ENCODE measurements at places on chromosomes 2 and 18. TPM values are rescaled to one million over a fixed set of nuclear protein-coding genes. Genes with fewer than 3 reads are reported as not detected.

ANKRD30BL gene
- 0.36 TPM for total RNA-seq

CPO gene
- not detected for total RNA-seq

RGPD8 gene
- total RNA-seq = 20.1 TPM

TLX2 gene
- total RNA-seq = not detected

PDE1A gene
- total RNA-seq = 9.7 TPM

GPR45 gene
- not detected for total RNA-seq

ASIC4 gene
- 0.13 TPM for total RNA-seq

CIDEA gene
- total RNA-seq = not detected

CNRIP1 gene
- 16.2 TPM for total RNA-seq

GNLY gene
- 1.9 TPM for total RNA-seq

GPBAR1 gene
- 1.5 TPM for total RNA-seq

DES gene
- total RNA-seq = 1,211 TPM

PSD4 gene
- total RNA-seq = 55.1 TPM

FKBP7 gene
- 13.6 TPM for total RNA-seq

LMAN2L gene
- 19.1 TPM for total RNA-seq

FOXD4L1 gene
- 0.39 TPM for total RNA-seq

GCKR gene
- total RNA-seq = 1.9 TPM

ARHGAP25 gene
- total RNA-seq = 14.7 TPM

CCDC85A gene
- total RNA-seq = 1.5 TPM

SCN7A gene
- total RNA-seq = 5.0 TPM

AP1S3 gene
- 52.7 TPM for total RNA-seq

CENPA gene
- 0.26 TPM for total RNA-seq

SGO2 gene
- total RNA-seq = 1.7 TPM

IL1F10 gene
- total RNA-seq = not detected

SCYGR4 gene
- total RNA-seq = not detected

GREB1 gene
- total RNA-seq = 5.1 TPM

CRYGD gene
- not detected for total RNA-seq

GRB14 gene
- 6.7 TPM for total RNA-seq

REG3G gene
- total RNA-seq = not detected

OXER1 gene
- 3.1 TPM for total RNA-seq

BCL11A gene
- 31.4 TPM for total RNA-seq

ABCG8 gene
- total RNA-seq = not detected

FABP1 gene
- not detected for total RNA-seq

Measured in ureter (tissue), 1 donor.